ENCODE measurements at places on chromosomes 3 and 15. TPM values are rescaled to one million over a fixed set of nuclear protein-coding genes. Genes with fewer than 3 reads are reported as not detected.

- DNase-seq = no peak
- H3K4me1 ChIP-seq = no peaks in the 10 kb centered on the region
- H3K27me3 ChIP-seq = peaks cover 17% of the 10 kb centered on the region
- H3K27ac ChIP-seq = no peak overlapping the region
- H3K4me3 ChIP-seq = no peak overlapping the region
Observed at GRCh38 chr3:14869917-14870782, 51.4 kb downstream of the FGD5 start.

DNA sequence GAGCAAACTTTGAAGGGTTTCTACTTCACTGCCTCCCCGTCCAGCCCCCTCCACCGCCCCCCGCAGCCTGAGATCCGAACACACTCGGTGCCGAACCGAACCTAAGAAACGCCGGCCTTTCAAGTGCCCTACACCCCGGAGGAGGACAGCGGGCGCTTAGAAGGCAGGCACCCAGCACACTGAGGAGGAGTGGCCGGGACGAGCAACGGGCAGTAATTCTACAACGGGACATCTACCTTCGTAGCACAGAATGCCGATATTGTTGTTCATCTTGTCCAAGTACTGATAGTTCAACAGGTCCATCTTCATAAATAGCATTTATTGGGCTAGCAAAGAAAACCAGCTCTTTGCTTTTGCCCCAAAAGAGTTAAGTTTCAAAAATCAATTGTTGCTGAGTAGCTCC lies 513 bp downstream of the VGLL4 start:
- H3K27ac ChIP-seq = peak overlapping the region; percentile 98
- H3K4me1 ChIP-seq = peaks cover 41% of the 10 kb centered on the region
- no peaks in the 10 kb centered on the region for H3K27me3 ChIP-seq
- H3K4me3 ChIP-seq = peak overlapping the region; percentile 98
- DNase-seq = no peak

- H3K4me3 ChIP-seq = no peak overlapping the region
- no peak overlapping the region for H3K27ac ChIP-seq
- DNase-seq = no peak
- no peaks in the 10 kb centered on the region for H3K36me3 ChIP-seq
Observed at GRCh38 chr15:38622304-38622703, 57.7 kb upstream of the RASGRP1 start.

DNA sequence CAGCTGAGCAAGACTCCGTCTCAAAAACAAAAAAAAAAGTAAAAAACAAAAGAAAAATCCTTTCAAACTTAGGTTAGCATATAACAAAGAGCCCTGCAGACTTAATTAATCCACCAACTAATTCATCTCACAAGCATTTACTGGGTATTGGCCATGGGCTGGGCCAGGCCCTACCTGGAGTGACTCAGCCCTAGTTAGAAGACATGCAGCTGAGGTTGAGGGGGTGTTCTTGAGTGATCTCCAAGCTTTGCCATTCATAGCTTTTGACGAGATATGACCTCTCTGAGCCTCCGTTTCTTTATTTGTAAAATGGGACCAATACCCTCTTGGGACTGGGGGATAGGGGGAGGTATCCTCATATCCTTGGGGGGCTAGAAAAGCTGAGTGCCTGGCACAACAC lies 7.8 kb downstream of the FBXL22 start:
- no peak for DNase-seq
- peaks cover 8% of the 10 kb centered on the region for H3K4me1 ChIP-seq
- H3K4me3 ChIP-seq = no peak overlapping the region
- peaks cover 60% of the 10 kb centered on the region for H3K27me3 ChIP-seq

The ROPN1B gene
- not detected for total RNA-seq
